Activated T-helper 2 cell treated with anti-CD3 and anti-CD28 coated beads, Interferon-gamma antibody, Interleukin-2, Interleukin-4, amounts not matched to agents 10 μg/mL and 5 μg/mL and 100 μg/mL, durations not matched to agents 14 hours and 24 hours and 36 hours (primary cell): ENCODE measurements at places on chromosomes 16 and 17.
A peak's percentile ranks its signal among the peaks of the same experiment; 100 is the strongest.

DNA sequence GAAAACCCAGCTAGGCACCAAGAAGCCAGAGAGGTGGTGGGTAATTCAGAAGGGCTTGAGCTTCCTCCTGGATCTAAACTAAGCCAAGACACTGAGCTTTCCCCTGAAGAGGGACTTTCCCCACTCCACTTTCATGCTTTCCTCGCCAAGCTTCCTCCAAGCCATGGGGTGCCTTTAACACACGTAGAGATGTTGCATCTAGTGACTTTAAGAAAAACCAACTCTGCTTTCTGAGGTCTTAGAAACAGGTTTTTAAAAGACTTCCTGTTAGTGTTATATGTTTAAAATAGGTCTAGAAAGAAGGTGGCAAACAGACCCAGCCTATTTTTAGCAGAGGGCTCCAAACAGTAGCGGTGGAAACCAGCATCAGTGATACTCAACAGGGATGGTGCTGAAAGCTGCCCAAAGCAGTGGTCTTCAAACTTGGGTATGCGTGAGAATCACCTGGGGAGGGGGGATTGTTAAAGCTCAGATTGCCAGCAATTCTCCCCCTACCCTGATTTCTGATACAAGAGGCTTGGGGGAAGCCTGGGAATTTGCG, 585.6 kb downstream of the CDH13 start:
- no peak for DNase-seq

DNA sequence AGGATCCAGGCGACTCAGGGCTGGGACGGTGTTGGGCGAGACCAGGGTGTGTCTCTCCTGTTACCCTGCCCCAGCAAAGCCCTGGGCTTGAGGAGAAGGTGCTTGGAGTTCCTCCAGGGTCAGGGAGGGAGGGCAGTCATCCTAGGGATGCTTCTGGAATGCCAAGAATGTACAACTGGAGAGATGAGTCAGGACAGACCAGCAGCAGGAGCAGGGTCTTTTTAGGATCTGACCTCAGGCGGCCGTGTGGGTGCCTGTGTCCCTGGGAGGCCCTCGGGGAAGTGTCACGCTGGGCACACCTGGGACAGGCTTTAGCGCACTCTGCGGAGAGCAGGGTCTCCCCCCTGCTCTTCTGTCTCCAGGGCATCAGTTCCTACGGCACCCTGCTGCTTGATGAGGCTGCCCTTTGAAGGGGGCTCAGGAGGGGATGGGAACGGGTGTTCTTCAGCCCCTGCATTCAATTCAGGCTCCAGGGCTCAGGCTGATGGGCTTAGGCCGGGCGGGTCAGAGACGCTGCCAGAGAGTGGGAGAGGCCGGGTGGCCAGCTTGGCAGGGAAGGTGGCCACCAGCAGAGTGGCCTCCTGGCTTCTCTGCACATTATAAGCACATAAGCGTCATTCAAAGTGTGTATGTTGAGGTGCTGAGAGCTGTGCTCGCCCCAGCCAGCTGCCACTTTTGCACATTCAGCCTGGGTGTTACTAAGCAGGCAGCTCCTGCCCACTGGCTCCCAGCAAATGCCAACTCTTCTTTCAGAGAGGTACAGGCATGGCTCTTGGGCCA, 8.4 kb upstream of the MTSS2 start:
- no peak for DNase-seq

GRCh38 chr17:38636054-38636453, 30.3 kb upstream of the SRCIN1 start:
- no peak for DNase-seq

DNA sequence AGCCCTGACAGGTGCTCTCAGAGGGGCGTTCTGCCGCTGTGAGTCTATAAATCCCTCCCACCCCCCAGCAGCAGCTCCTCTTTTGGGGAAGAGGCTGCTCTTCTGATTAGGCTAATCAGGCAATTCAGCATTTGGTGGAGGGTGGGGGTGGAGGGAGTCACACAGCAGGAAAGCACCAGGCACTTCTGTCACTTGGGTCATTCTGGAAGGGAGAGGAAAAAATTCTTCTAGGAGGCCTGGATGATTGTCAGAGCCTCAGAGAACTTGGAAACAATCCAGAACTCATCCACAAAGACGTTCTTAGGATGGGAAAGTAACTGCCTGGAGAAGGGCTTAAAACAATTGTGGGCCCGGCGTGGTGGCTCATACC, 7.3 kb upstream of the SSTR2 start:
- no peak for DNase-seq

- no peak for DNase-seq
Measured at GRCh38 chr16:58096249-58096648, 32.9 kb downstream of the CFAP20 start.

- no peak for DNase-seq
Measured at GRCh38 chr16:12160815-12161550, 184.4 kb downstream of the SNX29 start.

DNA sequence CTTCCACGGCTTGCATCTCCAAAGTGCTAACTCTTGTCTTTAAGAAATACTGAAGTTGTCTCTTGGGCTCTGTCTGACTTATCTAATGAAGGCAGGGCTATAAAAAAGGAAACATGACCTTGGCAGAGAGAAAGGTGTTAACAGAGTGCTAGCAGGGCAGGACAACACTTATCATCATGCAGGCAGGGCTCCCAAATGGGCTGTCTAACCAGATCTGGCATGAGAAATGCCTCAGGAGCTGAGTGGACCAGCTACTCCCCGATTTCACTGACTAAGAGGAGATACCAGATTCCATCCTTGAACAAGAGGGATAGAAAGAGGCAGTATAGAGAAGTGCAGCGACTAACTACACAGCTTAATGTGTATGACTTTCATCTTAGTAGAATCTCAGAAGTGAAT, 32.6 kb downstream of the PMP22 start:
- DNase-seq, result no peak

GRCh38 chr16:65372171-65372570, 250.3 kb upstream of the CDH11 start:
- no peak for DNase-seq

DNA sequence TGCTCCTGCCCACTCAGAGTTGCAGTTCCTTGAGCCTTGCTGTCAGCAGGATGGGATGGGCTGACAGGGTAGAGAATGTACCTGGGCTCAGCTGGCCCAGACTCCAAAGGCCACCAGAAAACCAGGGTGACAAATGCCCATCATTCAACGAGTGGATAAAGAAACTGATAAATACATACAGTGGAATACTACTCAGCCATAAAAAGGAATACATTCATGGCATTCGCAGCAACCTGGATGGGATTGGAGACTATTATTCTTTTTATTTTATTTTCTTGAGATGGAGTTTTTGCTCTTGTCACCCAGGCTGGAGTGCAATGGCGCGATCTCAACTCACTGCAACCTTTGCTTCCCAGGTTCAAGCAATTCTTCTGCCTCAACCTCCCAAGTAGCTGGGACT, 19.9 kb downstream of the SGSM2 start:
- DNase-seq, result no peak

GRCh38 chr16:77868478-77868877, 80.1 kb downstream of the VAT1L start:
- peak; percentile 14 for DNase-seq

GRCh38 chr17:83105512-83105911, 26.1 kb downstream of the METRNL start:
- no peak for DNase-seq

DNA sequence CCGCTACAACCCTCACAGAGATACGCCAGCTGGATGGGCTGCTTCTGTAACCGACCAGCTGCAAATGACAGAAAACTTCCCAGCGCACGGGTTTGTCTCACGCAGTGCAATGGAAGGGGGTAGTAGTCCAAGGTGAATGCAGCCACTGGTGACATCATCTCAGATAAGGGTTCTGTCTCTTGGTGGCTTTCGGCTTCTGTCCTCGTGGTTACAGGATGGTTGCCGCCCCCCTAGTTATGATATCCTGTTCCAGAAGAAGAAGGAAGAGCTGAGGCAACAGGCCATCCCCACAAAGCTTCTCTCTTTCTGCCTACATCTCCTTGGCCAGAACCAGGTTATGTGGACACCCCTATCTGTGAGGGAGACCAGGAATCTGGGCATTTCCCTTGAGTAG, 40.3 kb upstream of the BAHCC1 start:
- no peak for DNase-seq

GRCh38 chr17:45873728-45874127, 20.6 kb upstream of the MAPT start:
- DNase-seq, result peak; percentile 14

GRCh38 chr17:78890498-78890897, 12.5 kb downstream of the CEP295NL start:
- DNase-seq, result peak; percentile 32

DNA sequence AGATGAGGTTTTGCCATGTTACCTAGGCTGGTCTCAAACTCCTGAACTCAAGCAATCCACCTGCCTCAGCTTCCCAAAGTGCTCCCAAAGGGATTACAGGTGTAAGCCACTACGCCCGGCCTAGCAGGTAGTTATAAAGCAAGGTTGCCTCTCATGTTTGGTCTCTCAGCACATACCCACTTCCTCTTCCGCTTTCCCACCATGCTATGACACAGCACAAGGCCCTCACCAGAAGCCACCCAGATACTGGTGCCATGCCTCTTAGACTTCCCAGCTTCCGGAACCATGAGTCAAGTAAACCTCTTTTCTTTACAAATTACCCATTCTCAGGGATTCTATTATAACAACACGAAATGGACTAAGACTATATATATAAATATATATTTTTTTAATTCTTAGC, 143.6 kb downstream of the COPRS start:
- DNase-seq, result no peak

- DNase-seq, result no peak
Measured at GRCh38 chr17:79482727-79483521, 127.9 kb downstream of the RBFOX3 start.

- no peak for DNase-seq
Measured at GRCh38 chr17:78079253-78079652, 49.3 kb downstream of the TMC6 start.

GRCh38 chr16:89269805-89270665, 52.5 kb downstream of the ZNF778 start:
- no peak for DNase-seq

DNA sequence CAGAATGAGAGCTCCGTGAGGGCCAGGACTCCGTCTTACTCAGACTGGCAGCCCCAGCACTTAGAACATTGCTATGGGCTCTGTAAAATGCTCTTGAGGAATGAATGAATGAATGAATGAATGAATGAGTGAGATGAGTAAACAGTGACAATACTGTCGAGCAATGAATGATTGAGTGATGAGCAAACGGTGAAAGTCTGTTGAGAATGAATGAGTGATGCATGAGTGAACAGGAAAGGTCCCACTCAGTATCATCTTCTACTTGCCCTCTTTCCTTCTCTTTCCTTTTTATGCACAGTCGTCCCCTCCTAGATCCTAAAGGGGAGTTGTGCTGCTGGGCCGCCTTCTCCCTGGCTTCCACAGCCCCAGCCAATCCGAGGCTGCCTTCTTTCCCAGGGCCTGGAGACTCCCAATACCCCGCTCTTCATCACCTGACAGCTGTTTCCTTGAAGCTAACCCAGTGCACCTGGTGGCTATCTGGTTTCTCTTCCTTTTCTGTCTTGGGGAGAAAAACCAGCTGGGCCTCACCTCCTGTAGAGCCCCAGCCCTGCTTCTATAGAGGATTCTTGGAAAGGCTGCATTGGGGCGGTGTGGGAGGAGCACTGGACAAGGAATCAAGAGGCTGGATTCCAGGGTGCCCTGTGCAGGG, 32.7 kb upstream of the CACNG1 start:
- DNase-seq, result no peak

GRCh38 chr16:19894586-19894985, 9.9 kb upstream of the GPRC5B start:
- no peak for DNase-seq

- DNase-seq, result peak; percentile 77
Measured at GRCh38 chr17:42337442-42337841, 49.1 kb downstream of the STAT5A start.

DNA sequence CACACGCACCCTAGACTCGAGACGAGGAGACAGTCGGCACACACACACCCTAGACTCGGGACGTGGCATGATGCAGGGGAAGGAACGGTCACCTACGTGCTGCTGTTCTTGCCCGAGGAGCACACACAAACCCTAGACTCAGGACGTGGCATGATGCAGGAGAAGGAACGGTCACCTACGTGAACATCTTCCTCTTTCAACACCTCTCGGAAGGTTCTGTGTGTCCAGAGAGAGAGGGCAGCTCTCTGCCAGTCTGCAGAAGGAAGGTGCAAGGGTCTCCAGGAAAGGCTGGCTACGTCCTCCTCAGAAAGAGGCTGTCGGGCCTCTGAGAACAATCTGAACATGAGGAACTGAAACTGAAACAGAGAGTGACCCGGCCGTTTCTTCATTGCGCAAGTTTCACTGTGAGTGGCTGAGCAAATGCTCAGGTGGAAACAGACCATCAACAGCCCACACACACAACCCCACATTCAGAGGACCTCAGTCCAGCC, 43.4 kb downstream of the ZNF276 start:
- peak; percentile 16 for DNase-seq

GRCh38 chr16:11673091-11674000, 5.1 kb downstream of the SNN start:
- DNase-seq, result no peak

DNA sequence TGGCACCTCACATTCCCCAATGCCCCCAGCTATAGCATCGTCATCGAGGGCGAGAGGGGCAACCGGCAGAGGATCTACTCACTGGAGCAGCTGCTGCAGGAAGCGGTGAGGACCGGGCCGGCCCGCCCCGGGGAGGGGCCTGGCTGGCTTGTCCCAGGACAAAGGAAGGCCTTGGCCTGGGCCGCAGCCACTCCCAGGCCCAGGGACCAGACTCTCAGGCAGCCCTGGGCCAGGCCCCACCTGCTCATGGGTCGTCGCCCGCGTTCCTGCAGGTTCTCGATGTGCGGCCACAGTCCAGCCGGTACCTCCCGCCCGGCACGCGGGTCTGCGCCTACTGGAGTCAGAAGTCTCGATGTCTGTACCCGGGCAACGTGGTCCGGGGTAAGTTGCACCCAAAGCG, 53.4 kb downstream of the ACTG1 start:
- no peak for DNase-seq

- DNase-seq, result no peak
Measured at GRCh38 chr16:67701420-67701819, 17.7 kb downstream of the GFOD2 start.

GRCh38 chr16:66353055-66353454, 13.4 kb upstream of the CDH5 start:
- DNase-seq, result no peak

DNA sequence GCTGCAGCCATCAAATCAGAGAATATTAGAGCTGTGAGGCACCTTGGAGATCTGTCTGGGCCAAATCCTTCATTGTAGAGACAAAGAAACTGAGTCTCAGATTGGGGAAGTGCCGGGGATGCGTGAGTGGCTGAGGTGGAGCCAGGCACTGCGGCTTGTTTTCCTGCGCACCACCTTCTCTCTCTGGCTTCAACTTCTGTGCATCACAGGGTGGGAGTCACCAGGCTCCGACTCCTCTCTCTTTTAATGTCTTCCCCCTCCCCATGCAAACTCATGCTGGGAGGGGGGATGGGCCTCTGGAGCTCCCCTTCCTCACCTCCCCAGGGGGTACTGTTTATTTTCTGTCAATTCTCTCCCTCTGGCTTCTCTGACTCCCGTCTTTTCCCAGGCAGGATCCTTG, 8.7 kb upstream of the ETV4 start:
- no peak for DNase-seq
